ENCODE measurements at places on chromosomes 7 and 10. TPM values are rescaled to one million over a fixed set of nuclear protein-coding genes. Genes with fewer than 3 reads are reported as not detected.
A peak's percentile ranks its signal among the peaks of the same experiment; 100 is the strongest.

TMEM196 gene
- not detected for total RNA-seq

DNA sequence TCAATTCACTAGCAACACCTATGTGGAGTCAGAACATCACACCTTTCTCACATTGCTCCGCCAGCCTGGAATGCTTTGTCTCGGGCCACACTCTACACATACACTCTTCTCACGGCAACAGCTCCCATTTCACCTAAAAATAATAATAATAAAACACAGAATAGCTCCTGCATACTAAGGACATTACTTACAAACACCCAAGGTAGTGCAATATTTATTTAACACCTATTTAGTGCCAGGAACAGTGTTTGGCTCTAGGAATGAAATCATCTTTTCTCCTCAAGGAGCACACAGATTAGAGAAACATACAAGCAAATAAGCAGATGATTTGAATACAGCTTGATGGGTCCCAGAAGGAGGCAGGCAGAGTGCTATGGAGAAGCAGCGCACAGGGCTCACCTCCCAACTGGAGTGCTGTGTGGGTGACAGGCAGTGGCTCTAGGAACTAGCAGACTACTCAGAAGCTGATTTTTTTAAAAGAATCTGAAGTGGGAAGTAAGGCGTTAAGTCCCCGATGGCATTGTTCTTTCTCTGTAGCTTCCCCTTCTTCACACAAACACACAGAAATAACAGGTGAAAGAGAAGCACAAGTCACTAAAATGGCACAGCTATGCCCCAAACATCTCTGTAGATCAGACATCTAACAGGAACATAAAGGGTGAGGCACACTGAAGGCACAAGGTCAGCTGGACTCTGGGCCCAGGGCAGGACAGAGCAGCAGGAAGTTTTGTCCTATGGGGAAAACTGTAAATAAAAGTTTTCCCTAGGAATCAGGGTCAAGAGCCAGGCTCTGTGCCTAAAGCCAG lies 16.7 kb downstream of the USP6NL start:
- no peak for DNase-seq

DNA sequence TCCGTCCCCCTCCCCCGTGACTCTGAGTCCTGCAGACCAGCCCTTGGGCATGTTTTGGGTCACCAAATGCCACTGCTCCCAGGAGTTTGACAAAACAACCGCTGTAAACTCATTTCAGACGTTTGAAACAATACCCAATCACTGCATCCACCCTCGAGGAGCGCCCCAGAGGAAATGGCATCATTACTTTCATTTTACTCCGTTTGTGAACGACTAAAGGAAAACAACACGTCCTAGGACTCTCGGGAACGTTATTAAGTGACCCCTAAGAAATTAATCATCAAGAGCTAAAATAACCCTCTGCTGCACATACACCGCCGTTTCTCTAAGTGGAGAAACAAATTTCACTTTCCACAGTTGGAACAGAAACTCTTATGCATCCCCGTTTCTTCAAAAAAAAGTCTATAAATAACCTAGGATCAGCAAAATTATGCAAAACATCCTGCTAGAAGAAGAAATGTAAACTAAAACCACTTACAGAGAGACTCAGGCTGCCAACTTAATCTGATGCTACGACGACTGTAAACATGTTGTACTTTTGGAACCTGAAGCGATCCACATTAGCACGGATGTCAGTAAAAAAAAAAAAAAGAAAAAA lies 109.9 kb upstream of the EFCAB10 start:
- no peak for DNase-seq

DNA sequence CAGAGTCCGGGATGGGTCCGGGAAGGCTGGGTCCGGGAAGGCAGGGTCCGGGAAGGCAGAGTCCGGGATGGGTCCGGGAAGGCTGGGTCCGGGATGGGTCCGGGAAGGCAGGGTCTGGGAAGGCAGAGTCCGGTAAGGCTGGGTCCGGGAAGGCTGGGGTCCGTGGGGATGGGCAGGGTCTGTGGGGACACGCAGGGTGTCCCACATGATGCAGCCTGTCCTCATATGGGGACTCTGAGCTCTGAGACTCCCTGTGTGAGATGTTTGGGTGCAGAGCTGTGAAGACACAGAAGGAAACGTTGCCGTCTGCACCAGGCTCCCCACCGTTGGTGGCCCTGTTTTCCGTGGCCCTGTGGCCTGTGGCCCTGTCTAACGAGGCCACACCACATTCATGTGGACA lies 45.7 kb upstream of the ADGRA1 start:
- DNase-seq, result no peak

ABCF2 gene
- 73.6 TPM for total RNA-seq

KCNK18 gene
- not detected for total RNA-seq

DNA sequence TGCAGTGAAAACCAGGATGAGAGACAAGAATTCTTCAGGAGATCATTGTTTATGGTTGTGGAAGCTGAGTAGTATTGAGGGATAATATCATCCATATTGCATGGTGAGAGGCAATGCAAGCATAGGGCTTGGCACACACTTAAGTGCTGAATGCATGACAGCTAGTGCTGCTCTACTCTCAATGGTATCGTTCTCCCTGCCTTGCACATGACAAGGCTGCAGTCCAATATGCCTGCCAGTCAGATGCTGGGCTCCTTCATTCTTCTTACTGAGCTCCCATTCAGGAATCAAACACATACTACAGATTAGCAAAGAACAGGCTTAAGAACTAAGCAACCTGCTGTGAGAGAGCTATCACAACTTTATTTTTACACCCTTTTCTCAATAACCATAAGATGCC lies 72.2 kb downstream of the SORCS1 start:
- DNase-seq, result no peak

- no peak for DNase-seq
Observed at GRCh38 chr10:112374724-112375541, 1.0 kb downstream of the ACSL5 start.

WDFY4 gene
- not detected for total RNA-seq

ICA1 gene
- total RNA-seq, result 17.1 TPM

DNA sequence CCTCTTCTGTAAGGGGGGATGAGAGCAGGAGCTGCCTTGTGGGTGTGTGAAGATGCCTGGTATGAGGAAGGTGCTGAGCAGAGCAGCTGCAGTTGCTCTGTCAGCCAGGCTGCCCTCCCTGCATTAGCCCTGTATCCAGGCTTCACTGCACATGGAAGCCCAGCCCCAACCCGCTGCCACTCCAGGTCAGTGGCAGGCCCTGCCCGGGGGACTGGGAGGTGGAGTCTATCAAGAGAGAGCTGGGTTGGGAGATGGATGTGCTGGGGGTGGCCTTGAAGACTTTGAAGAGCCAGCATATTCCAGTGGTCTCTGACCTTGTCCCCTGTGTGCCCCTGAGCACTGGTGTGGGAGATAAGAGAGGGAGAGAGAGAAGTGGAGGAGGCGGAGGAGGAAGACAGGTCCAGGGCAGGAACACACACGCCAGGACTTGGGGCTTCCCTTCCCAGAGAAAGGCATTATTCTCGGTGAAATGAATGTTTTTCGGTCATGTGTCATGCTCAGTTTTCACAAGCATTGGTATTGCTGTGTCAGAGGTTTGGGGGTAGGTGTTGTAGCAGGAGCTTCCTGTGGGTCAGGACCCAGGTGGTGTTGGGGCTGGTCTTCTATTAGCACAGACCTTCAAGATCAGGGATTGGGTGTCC lies 2.6 kb downstream of the PPIF start:
- DNase-seq, result no peak

- no peak for DNase-seq
Observed at GRCh38 chr7:72924386-72924732, 536 bp upstream of the POM121 start.

NAT16 gene
- not detected for total RNA-seq

DNA sequence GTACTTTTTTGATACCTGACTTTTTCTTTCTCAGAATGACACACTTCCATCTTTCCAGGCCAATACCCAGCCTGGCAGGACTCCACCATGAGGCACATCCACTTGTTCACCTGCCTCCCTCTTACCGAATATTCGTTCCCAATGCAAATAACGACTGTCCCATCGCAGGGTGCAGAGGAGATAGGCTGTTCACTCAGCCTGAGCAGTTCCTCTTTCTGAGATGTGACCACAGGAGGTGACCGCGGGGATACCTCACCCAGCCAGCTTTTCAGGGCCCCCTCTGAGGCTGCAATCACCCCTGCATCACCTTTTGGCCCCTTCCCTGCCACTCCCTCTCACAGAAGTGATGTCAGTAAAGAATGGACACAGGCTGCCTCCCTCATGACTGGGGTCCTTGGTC lies 28.3 kb downstream of the PTPRN2 start:
- no peak for DNase-seq

GRCh38 chr7:149500201-149500600 lies 2.6 kb upstream of the ZNF746 start:
- no peak for DNase-seq

NPFFR1 gene
- total RNA-seq, result not detected

CCL26 gene
- 0.27 TPM for total RNA-seq

DNA sequence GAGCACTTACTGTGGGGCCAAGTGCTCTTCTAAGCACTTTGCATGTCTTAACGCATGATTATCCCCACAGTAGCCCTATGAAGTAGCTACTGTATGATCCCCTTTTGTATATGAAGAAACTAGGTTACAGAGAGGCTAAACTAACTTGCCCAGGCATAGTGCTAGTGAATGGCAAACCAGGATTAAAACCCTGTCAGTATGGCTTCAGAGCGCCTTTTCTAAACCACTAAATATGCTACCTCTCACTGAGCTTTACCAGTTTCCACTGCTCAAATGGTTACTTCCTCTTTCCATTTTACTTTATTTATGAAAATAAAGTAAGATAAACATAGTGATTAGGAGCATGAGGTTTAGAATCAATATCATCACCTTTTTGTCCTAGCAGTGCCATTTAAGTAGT lies 73.6 kb downstream of the PODXL start:
- no peak for DNase-seq

GRCh38 chr7:93228302-93228701 lies 2.0 kb upstream of the HEPACAM2 start:
- DNase-seq, result peak; percentile 47

DNA sequence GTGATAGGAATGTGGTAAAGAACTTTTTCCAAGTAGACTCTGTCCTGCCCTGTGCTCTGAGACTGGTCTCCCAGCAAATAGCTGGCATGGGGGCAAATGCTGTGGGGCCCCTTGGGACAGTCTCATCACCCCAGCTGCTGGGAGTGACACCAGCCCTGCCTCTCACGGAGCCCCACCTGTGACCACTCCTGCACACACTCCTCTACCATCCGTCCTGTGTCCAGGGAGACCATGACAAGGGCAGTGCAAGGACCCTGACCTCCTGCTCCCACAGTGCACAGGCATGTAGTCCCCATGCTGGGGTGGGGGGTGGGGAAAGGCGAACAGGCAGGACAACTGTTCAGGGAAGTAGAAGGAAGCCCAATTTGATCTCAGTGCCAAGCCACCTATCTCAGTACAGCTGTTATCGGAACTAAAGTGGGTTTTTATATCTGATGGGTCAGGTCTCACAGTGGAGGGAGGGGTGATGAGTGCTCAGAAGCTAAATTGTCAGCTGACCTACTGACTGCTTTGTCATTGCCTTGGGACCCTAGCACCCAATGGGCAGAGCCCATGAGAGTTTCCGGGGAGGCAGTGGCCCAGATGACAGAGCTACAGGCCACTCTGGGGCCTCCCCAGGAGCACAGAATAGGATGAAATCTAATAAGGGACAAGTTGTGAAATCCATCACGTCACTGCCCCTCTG lies 24.5 kb downstream of the VSTM4 start:
- no peak for DNase-seq

PLAC9 gene
- not detected for total RNA-seq

DNA sequence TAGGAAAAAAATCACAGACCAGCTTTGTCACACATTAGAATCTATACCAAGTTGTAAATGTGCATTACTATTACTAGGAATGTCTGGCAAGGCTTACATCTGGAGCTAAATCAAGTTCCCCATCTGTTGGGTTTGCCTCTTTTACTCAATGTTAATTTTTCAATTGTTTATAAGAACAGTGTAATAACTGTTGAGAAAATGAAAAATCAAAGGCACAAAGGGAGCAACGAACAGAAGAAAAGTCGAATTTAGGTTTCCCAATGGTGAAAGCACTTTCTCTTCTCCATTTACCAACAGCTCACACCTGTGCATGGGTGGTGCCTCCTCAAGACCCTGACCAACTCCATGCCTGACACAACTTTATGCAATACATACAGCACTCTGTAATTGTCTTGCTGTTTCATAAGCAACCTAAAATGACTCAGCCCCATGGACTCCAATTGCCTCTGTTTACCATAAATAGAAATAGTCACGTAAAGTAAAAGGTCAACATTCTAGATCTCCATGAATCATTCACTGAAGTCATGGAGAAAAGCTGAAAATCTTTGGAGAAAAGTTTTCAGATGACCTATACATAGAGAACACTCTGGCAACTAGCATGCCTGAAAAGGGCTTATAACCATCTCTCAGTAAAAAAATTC lies 95.5 kb upstream of the KCNIP2 start:
- peak; percentile 91 for DNase-seq

GRCh38 chr7:70040970-70041766 lies 442.9 kb downstream of the AUTS2 start:
- DNase-seq, result peak; percentile 20

RBP3 gene
- not detected for total RNA-seq

DNA sequence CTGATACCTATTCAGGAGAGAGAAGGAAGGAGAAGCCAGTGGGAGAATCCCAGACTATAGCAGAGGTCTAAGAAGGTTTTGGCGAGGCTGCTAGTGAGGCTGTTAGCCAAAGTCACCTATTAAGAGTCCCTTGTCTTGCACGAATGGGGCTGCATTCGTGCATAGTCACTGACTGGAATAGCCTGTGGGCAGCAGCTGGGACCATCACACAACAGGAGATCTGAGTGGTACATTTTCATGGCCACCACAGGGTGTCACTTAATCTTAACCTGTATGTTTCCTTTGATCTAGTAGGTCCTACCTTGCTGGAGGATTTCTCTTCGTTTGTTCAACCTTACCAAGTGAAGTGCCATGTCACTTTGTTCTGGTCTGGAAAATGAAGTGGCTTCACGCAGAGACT lies 319.9 kb downstream of the BMPER start:
- no peak for DNase-seq

DNA sequence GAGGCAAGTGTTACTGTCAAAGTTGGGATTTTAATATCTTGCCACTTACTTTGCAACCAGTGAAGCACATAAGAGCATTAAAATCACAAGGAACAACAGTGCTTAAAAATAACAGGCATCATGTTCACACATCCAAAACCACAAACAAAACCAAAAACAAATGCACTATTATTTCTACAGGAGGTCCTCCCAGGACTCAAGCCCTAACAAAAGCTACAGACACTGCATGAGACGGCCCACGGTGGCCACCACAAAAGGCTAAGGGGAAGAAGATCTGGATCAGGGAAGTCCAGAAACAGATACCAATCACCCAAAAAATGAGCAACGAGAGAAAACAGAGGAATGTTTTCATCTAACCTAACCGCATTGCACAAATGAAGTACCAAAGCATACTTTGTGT lies 158.4 kb downstream of the ZMYND11 start:
- no peak for DNase-seq

BTBD16 gene
- total RNA-seq, result 0.45 TPM

- no peak for DNase-seq
Observed at GRCh38 chr7:33837356-33837851, 67.9 kb upstream of the BMPER start.

DNA sequence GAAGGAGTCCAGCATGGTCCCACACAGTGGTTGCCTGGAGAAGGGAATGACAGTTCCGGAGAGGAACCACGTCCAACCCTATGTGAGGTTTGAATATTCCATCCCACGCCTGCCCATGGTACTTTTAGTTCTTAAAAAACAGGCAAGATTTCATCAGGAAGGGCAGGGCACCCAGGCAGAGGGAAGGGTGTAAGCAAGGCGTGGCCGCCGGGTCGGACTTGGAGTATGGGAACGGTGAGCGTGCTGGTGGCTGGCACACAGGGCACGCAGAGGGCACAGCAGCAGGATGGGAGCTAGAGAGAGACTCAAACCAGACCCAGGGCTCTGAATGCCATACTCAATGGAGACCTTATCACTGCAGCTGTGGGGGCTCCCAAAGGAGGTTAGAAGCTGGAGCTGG lies 34.3 kb downstream of the FAM53B start:
- DNase-seq, result no peak

ITIH5 gene
- total RNA-seq, result not detected
